ENCODE measurements at places on chromosomes 3 and 15. TPM values are rescaled to one million over a fixed set of nuclear protein-coding genes. Genes with fewer than 3 reads are reported as not detected.

- DNase-seq = no peak
Observed at GRCh38 chr15:68487087-68487843, 55.3 kb upstream of the ITGA11 start.

DNA sequence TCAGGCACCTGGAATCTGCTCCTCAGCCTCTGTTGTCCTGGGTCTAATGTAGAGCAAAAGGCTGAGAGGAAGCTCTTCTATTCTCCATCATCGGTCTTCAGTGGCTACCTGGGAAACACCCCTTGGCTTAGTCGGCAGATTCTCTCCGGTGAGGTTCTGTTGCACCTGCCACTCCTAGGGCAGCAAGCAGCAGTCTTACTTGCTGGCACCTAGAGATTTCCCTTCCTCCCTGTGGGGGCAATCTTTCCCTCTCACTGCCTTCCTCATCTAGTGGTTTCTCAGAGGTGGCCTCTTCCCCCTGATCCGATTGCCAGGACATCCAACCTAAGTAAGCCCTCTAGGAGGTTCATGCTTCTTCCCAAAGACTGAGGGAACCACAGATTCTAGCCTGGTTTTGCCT is 60.8 kb downstream of the PLS1 start:
- no peak for DNase-seq

GRCh38 chr3:24843955-24844354 is 349.3 kb upstream of the THRB start:
- no peak for DNase-seq

EDC3 gene
- 8.3 TPM for polyA plus RNA-seq

LRRIQ4 gene
- polyA plus RNA-seq = not detected

ATP13A4 gene
- not detected for polyA plus RNA-seq

CISH gene
- 30.1 TPM for polyA plus RNA-seq
